SK-N-MC (cell line): ENCODE measurements at places on chromosomes 16 and 17.

- DNase-seq, result no peak
Measured at GRCh38 chr16:31183432-31184428, 3.8 kb downstream of the FUS start.

- no peak for DNase-seq
Measured at GRCh38 chr17:42979511-42980273, at the start of gene PTGES3L. TSS of gene PTGES3L (minus strand) at chr17:42980080. CDS start at chr17:42980053, 27 bp downstream.

DNA sequence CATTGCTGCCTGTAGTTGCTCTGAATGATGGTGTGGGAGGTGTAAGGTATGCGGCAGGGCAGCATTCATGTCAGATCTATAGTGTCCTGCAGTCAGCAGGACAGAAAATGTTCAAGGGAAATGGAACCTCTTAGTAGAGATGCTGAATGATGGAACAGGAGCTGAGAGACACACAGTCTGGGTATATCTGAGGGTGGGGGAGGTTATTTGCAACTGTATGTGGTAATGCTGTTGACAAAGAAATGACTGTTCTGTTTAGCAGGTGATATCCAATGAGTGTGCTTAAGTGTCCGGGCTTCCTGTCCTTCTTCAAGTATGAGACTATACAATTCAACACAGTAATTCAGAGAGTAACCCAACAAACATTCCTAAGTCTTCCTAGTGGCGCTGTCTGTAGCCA, 46.6 kb downstream of the STH start:
- DNase-seq, result no peak

- DNase-seq, result no peak
Measured at GRCh38 chr16:275041-275641, 603 bp downstream of the RGS11 start.

DNA sequence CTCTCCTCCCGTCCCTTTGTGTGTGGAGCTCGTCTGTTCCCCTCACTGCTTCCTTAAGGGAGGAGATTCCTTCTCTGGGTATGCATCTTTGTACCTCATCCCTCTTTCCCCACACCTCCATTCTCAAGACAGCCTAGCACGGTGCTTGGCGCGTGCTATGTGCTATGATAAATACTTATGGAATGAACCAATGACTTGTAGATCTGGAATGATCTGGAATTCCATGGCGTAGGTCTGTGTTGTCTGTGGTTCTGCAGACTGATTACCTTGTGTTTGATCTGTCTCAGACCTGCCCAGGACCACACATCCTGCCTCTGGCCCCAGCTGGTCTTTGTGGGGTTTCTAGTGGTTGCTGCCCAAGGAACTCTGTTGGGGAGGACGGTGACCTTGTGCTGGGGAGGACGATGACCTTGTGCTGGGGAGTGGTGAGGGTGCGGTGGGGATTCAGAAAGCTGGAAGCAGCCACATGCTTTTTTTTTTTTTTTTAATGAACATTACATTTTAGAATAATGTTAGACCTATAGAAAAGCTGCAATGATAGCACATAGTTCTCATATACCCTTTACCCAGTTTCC, 33.5 kb upstream of the ETV4 start:
- DNase-seq, result no peak

DNA sequence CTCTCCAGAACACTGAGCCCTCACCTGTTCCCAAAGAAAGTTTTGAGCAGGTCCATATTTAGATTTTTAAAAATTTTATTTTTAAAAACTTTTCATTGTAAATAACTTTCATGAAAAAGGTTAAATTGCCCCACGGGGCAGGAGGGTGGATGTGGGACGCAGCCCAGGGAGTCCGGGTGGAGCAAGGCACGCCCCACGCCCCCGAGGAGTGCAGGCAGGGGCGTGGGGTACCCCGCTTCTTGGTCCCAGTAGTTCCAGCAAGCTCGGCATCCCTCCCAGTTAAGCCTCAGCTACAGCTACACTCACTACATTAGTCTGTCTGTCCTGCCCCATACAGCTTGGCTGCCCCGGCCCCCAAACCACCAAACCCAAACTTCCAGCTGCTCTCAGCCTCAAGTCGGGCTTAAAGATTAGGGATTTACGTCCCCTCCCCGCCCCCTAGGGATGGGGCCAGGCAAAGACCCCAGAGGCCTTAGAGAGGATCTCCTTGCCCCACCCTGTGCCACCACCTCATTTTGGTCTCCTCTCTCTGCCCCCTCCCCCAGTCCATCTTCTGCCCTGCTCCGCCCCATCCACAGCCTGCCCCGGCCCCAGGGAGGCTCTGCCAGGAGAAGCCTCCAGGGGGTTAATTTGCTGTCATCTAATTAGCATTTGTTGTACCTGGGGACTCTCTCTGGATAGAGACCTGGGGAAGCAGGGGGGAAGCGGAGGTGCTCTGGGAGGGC, 4.6 kb downstream of the FOXJ1 start:
- DNase-seq, result no peak
